Lower leg skin (tissue), 4 donors: ENCODE measurements at places on chromosomes 6 and 20. TPM values are rescaled to one million over a fixed set of nuclear protein-coding genes. Genes with fewer than 3 reads are reported as not detected.

BHLHE23 gene
- total RNA-seq, result not detected

DNAH8 gene
- 0.08 TPM for total RNA-seq

ANKEF1 gene
- total RNA-seq, result 4.6 TPM

LCA5 gene
- total RNA-seq, result 2.8 TPM

SIRPB1 gene
- 0.30 TPM for total RNA-seq

- no peak for DNase-seq
Observed at GRCh38 chr6:107292715-107293271, 166.6 kb downstream of the PDSS2 start.

GRCh38 chr6:75117701-75118100 is 88.2 kb downstream of the COL12A1 start:
- DNase-seq, result no peak

GRCh38 chr20:53445321-53445731 is 148.3 kb downstream of the ZNF217 start:
- no peak for DNase-seq

C20orf141 gene
- total RNA-seq, result not detected

- no peak for DNase-seq
Observed at GRCh38 chr20:16260911-16261310, 312.3 kb downstream of the KIF16B start.

- DNase-seq, result no peak
Observed at GRCh38 chr20:57433657-57434389, 42.6 kb downstream of the RBM38 start.

- DNase-seq, result no peak
Observed at GRCh38 chr20:5691918-5692618, 58.1 kb upstream of the SHLD1 start.

DNA sequence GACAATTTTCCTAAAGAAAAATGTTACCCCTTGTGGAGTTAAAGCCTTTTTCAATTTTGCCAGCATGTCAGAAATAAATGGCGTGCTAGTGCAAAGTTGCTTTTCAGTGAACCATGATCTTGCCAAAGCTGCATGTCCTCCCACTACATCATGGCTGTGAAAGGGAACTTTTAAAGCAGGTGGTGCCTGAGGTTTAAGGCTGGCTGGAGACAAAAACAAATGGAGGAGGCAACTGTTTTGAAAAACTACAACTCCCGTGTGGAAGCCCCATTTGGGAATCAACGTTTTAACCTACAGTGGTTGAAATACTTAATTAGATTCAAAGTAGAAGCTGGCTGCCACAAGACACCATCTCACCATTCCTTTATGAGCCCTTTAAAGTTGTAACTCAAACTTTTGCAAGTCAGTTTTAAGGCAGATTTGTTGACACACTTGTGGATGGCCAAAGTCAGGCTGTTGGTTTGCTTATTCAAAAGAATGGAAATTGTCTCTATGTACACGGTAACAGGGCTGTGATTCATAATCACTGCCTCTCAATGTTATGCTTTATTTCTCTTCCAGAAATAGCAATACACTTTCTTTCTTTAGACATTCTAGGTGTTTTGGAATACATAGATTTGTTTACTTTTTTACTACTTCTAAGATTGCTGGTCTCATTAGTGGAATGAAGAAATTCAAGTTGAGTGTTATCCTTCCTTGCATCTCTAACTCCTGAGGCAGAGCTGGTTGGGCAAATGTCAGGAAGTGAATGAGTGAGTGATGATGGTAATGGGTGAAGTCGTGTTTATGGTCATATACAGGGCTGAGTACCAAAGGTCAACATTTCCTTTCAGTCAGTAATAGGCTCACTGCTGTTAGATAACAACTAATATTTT is 196.4 kb upstream of the GMDS start:
- DNase-seq, result no peak

TRIM31 gene
- total RNA-seq, result 0.29 TPM

DNA sequence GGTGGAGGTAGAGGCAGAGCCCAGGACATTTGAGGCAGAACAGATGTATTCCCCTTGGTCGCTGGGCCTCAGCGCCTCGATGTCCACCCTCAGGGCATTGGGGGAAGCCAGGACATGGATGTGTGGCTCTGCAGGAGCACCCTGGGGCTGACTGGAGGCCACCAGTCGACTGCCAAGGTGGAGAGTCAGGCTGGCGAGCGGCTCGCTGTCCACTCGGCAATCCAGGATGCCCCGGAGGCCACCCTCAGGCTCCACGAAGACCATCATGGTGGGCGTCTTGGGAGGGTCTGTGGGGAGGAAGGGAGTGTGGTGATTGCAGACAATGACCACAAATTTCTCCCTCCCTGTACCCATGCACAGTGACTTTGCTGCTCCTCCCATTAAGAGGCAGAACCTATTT is 8.2 kb upstream of the ADAM33 start:
- DNase-seq, result no peak

DNA sequence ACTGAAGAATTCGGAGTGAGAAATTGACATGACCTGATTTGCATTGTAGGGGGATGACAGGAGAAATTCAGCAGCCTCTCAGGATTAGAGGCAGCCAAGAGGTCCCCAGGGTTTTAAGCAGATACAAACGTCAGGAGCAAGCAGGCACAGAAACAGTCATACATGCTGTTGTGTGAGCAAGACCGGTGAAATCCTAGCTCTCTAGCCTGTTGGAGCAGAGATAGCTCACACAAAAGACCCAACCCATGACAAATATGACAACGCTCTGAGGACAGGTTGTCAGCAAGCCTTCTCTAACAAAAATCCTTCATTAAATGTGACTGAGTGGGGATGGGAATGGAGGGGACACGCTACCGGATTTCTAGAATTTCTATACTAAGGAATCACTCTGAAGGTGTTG is 23.0 kb upstream of the AKAP12 start:
- DNase-seq, result no peak
